ENCODE measurements at places on chromosomes 5 and 9. TPM values are rescaled to one million over a fixed set of nuclear protein-coding genes. Genes with fewer than 3 reads are reported as not detected.
A peak's percentile ranks its signal among the peaks of the same experiment; 100 is the strongest.

DNA sequence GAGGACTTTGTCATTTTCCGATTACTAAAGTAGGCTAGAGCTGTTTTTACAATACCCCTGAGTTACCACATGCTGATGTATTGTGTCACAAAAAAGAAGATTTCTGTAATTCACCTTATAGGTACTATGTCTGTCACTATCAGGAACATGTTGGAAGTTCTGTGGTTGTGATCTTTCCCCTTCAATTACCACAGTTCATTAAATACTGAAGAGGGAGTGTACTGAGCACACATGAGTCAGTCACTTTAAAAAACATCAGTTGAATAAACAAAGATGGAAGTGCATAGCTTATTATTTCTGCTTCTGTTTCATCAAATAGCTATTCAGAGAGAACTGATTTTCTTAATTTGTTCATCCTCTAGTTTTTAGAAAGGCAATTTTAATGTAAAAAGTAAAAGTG is 31.7 kb downstream of the AP3S1 start:
- DNase-seq, result peak; percentile 61

GRCh38 chr9:8251566-8251965 is 452.0 kb upstream of the DMAC1 start:
- no peak for DNase-seq

GRCh38 chr5:159906943-159907342 is 9.3 kb upstream of the ADRA1B start:
- no peak for DNase-seq

GRCh38 chr9:74951107-74951720 is 1.5 kb downstream of the C9orf40 start:
- DNase-seq, result no peak

The NME5 gene
- total RNA-seq, result 0.17 TPM

DNA sequence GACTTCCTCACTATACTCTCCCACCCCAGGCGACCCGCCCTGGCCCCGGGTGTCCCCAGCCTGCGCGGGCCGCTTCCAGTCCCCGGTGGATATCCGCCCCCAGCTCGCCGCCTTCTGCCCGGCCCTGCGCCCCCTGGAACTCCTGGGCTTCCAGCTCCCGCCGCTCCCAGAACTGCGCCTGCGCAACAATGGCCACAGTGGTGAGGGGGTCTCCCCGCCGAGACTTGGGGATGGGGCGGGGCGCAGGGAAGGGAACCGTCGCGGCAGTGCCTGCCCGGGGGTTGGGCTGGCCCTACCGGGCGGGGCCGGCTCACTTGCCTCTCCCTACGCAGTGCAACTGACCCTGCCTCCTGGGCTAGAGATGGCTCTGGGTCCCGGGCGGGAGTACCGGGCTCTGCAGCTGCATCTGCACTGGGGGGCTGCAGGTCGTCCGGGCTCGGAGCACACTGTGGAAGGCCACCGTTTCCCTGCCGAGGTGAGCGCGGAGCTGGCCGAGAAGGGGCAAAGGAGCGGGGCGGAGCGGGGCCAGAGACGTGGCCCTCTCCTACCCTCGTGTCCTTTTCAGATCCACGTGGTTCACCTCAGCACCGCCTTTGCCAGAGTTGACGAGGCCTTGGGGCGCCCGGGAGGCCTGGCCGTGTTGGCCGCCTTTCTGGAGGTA is 2.1 kb downstream of the CA9 start:
- DNase-seq, result no peak

The GABRA6 gene
- not detected for total RNA-seq

The UGT3A1 gene
- not detected for total RNA-seq

The PCDHB11 gene
- total RNA-seq, result 0.77 TPM

- DNase-seq, result no peak
Observed at GRCh38 chr9:16152276-16153101, 599.6 kb downstream of the CCDC171 start.

All from LHCN-M2 (cell line).